Myocyte (in vitro differentiated cells): ENCODE measurements at places on chromosomes 7 and 10.

- no peak for DNase-seq
These were observed 61.6 kb upstream of the WDR11 start for GRCh38 chr10:120789303-120790203.

GRCh38 chr10:11715815-11716494 is 26.2 kb upstream of the ECHDC3 start:
- DNase-seq: no peak

GRCh38 chr10:123967626-123968243 is 76.1 kb upstream of the CPXM2 start:
- peak; percentile 61 for DNase-seq

DNA sequence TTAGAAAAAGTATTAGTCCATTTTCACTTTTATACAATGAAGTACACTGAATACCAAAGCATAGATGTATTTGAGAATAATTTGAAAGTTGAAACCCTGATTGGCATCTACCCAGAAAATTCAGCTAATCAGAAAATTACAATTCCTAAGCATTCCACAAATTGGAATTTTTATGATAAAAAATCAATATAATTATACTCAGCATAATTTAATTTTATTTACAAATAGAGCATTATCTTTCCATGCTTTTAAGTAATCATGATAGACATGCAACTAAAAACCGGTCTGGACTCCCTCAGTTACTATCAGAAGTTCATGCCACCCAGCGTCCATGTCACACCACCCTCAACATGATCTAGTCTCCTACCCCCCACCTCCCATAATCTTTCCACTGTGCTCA is 50.4 kb downstream of the ARL4A start:
- no peak for DNase-seq

GRCh38 chr7:17521437-17521836 is 223.0 kb downstream of the AHR start:
- peak; percentile 73 for DNase-seq

DNA sequence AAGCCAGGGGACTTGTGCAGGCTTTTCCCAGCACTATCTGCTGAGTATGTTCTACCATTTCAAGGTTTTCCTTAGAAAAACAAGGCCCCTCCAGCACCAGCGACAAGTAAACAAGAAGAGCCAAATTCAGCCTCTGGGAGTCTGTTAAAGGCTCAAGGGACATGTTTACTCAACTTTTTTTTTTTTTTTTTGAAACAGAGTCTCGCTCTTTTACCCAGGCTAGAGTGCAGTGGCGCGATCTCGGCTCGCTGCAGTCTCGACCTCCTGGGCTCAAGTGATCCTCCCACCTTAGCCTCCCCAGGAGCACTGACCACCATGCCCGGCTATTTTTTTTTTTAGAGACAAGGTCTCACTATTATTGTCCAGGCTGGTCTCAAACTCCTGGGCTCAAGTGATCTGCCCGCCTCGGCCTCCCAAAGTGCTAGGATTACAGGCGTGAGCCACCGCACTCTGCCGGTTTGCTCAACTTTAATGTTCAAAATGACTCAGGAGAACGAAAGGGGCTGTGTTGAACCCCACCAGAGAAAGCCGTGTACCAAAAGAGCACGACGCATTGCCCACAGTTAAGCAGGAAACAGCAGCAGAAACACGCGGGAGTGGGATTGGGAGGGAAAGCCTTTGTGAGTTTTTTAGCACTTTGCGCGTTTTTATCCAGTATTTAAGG is 772 bp downstream of the PRDX3 start:
- no peak for DNase-seq

DNA sequence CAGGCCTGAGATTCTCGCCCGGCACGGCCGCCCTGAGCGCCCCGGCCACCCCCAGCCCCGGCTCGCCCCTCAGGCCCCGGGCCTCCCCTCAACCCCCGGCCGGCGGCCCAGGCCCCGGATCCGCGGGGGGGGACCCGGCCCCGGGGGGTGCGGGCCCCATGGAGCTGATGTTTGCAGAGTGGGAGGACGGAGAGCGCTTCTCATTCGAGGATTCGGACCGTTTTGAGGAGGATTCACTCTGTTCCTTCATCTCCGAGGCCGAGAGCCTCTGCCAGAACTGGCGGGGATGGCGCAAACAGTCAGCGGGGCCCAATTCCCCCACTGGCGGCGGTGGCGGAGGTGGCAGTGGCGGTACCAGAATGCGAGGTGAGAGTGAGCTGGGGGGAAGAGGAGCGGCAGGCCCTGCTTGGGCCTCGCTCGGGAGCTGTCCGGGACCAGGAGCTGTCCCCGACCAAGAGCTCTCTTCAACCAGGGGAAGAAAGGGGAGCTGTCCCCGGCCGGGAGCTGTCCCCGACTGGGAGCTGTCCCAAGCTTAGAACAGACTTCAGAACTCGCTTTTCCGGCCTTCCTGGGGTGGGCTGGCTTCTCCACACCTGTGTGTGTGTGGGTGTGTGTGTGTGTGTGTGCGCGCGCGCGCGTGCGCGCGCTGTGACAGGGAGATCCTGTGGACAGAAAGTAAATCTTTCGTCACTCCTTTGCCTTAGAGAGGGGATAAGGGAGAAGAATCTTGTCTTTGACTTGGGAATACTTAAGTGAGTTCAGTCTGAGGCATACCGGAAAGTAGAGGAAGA is 510 bp downstream of the ZSWIM8 start:
- DNase-seq: peak; percentile 59

DNA sequence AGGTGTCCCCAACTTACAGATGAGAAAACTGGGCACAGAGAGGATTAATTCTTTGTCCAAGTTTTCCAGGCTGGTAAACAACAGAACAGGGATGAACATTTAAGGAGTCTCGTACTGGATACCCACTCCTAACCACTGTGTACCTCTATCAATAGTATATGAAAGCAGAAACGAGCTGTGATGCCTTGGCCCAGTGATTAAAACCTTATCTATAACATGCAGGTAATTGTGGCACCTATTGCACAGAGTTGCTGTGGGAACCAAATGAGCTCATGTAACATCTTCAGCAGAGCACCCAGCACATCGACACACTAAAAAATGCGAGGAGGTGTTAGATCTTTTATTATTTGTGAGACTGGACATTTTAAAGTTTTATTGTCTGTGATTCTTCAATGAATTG is 1.6 kb downstream of the TMEM273 start:
- no peak for DNase-seq
